ENCODE measurements at places on chromosomes 2 and 18.

DNA sequence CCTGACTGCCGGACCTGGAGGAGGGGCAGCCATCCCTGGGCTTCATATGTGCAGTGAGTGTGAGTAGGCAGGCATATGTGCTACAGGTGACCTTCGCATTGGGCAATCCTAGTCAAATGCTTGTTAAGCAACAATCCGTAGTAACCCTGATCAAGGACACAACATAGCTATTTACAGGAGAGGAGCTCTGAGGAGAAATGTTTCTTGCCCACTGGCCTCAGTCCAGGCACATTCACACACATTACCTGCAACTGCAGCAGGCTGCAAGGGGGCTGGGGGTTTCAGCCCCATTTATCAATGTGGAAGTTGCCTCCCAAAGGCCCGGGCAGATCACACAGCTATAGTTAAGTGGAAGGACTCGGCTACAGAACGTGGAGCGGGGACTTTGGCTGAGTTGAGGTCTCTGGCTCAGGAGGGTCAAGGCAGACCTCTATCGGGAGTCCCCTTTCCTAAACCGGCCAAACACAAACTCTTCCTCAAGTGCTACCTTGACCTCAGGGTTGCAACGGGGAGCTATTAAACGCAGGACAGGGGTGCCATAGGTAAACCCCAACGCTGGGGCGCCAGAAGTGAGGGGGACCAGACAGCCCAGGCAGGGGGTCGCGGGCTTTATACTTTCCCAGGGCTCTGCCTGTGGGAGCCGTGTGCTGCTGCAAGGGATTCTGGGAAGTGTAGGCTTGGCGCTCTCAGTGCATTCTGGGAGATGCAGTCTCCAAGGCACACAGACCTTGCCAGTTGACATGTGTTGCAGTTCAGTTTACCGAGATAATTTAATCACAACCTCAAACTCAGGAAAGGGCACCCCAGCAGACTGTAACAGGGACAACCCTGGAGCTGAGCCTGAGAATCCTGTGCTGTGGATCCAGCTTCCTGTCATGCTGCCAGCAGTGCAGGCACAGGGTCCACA, 9.4 kb downstream of the KHK start:
- peak; percentile 68 for DNase-seq

DNA sequence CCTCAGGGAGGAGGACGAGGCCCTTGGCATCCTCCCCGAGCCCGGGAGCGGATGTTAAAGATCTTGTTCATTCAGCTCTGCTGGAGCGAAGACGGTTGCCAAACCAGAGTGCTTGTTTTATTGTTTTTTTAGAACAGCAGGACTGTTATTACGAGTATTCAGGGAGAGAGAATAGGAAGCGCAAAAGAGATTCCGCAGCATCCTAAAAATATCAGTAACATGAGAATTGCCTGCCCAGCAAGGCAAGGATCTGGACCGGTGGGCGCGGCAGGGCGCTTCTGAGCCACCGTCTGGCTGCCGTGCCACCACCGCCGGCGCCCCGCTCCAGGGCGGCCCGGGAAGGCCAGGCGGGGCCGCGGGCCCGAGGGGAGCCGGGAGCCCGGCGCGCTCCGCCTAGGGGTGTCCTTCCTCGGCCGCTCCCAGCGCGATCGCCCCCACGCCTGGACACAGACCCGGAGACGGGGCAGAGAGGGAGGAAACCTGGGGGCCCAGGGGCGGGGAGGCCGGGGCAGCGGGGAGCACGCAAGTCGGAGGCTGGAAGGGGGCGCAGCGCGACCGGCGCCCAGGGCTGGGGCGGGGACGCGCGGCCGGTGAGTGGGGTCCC, 843 bp downstream of the CYS1 start:
- DNase-seq: no peak

- no peak for DNase-seq
Measured at GRCh38 chr2:79799729-79800128, 286.9 kb downstream of the CTNNA2 start.

GRCh38 chr2:74910245-74910644, 48.2 kb upstream of the POLE4 start:
- no peak for DNase-seq

DNA sequence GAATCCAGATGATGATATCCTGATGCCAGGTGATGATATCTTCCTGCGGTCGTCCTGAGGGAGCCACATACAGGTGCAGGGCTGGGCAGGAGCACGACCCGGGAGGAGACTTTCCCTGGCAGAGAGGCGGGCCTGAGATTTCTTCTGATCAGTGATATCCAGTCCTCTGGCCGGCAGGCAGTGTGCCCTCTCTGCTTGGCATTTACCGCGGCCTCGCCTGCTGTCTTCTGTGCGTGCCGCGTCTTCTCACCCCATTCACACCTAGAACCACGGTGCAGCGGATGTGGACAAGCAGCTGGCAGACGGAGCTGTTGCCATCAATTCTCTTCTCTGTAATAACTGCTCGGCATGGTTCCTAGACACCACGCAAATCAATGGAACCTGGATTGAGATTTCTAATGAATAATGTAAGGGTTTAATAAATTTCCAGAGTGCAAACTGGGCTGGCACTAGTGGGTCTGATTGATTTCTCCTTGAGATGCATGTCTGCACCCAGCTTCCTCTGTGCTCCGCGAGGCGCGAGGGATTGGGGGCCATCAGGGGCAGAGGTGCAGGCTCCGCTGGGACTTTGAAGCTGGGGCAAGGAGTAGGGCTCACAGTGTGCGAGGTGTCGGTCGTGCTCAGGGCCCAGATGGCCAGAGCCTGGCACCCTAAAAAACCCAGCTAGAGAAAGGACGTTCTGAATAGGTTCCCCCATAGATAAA, 208.9 kb upstream of the HDAC4 start:
- no peak for DNase-seq

- no peak for DNase-seq
Measured at GRCh38 chr2:150465703-150466569, 21.5 kb downstream of the RND3 start.

- DNase-seq: peak; percentile 34
Measured at GRCh38 chr2:20415511-20415918, 31.4 kb upstream of the RHOB start.

- no peak for DNase-seq
Measured at GRCh38 chr2:74924463-74925265, 33.8 kb upstream of the POLE4 start.

DNA sequence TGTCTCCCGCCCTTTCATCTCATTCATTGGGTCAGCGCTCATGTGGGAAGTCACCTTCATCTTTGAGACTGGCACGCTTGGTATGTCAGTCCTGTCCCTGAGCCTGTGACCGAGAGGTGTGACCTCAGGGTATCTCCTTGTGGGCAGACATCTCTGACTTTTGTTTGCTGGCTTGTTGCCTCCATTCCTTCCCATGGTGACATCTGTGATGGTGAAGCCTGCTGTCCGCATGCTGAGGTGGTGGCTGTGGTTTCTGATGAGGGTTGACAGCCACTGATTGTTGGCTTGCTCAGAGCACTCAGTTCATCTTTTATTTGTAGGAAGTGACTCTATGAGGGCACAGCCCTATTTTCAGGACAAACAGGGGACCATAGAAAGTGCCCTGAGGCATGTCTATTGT, 139.2 kb downstream of the SLC4A3 start:
- no peak for DNase-seq

DNA sequence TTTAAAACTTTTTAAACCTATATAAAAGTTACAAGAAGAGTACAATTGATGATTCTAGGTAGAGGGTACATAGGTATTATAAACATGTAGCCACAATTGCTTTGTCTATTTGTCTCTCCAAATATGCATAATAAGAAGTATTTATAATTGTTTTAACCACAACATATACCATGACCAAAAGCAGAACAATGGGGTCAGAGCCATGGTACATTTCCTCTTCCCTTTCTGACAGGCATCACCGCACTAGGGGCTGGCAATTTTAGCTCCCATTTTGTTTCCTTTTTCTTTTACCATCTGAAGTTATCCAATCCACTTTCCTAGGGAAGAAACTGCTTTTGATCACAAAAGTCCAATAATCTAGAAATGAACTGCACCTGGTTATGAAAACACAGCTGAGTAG, 49.3 kb downstream of the TMX3 start:
- DNase-seq: no peak

DNA sequence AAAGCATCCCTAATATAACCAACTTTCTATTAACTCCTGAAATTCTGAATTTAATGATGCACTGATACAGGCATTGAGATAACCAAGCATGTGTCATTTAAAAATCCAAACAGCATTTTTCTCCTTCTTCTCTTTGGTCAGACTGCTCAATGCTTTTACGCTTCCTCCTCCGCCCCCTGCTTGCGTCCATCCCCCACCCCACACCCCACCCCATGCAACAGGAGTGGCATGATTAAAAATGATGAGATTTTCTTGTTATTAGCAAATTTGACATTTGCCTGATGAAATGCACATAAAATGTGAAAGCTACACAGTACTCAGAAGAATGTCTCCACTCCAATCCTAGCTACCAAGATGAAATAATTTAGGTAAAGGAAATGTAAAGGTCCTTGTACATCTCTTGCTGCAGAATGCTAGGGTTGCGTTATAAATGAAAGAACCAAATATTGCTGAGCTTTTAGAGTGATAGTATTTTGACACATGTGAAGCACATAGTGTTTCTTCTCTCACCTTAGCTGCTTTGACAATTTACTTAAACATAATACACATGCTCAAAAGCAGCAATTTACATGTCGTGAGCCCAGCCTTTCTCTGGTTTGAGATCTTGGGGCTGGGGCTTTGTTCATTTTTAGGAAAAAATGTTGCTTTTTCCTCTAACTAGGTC, 263.8 kb downstream of the MEIS1 start:
- no peak for DNase-seq

DNA sequence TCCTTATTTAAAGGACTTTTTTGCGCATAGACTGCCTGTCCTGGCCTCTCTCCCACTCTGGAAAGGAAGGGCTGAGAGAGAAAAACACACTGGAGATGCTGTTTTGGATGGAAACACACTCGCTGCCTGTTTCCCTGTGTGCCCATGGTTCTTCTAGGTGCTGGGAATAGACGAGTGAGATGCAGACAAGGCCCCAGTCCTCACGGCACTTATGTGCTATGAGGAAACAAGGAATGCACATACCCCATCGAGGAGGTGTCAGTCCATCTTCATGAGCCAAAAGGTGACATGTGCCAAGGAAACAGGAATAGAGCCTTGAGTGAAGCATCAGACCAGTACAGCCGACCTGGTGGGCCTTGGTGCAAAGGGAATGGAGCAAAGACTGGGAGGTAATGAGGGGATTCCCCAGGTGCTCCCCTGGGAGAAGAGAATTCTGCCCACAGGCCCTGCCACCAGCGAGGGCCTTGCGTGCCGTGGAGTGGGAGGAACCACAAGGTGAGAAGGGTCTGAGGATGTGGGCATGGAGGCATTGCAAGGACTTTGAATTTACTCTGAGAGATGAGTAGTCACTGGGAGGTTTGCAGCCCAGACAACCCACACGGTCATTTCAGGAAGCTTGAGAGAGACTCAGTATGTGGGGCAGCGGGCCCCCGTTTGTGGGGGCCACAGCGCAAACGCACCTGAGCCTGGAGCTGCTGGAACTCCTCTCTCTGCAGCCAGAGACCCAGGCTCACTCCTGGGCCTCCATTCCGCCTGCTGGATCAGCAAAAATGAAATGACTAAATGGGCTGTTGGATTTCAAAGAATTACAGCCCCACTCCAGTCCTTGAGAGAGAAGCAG, 197.5 kb upstream of the COPS8 start:
- DNase-seq: no peak

- DNase-seq: no peak
Measured at GRCh38 chr2:149617476-149617875, 29.9 kb upstream of the MMADHC start.

DNA sequence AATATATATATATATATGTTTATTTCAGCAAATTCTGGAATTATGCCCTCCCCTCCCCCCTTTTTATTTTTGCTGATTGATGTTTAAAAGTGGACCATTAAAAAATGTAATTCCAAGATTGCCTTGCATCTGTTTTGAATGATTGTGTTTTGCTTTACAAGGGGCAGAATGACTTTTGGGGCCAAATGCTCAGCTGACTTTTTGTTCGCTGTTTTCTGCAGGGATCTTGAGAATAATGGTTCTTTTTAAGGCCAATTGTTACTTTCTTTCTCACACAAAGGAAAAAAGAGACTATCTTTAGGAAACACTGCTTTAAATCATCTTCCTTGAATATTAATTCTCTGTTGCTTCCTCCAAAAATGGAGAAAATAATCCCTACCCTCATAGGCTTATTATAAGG, 95.9 kb downstream of the FMNL2 start:
- no peak for DNase-seq

DNA sequence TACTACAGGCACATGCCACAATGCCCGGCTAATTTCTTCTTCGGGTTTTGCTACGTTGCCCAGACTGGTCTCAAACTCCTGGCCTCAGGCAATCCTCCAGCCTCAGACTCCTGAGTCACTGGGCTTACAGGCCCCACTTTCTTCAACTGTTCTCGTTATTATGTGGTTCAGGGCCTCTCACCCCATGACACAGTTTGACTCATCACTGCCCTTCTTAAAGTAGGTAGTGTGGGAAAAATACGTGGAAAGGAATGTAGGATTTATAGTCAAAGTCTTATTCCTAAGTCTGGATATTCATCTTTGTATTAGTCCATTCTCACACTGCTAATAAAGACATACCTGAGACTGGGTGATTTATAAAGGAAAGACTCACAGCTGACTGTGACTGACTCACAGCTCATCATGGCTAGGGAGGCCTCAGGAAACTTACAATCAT, 19.4 kb downstream of the CENPA start:
- DNase-seq: no peak

DNA sequence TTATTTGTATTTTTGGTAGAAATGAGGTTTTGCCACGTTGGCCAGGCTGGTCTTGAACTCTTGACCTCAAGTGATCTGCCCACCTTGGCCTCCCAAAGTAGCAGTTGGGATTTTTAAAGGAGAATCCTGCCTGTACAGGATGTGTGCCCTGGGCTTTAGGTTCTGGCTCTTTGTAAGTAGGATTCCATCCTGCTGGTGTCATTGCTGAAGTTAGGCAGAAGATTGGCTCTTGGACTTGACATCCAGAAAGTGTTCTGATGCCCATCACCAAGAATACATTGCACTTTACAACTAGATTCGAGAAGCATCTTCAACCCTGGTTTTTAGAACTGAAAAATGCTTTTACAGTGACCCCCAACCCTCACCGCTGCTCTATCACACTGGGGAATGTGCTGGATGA, 4.4 kb upstream of the TWIST2 start:
- DNase-seq: no peak

- peak; percentile 40 for DNase-seq
Measured at GRCh38 chr2:174608866-174609214, 11.2 kb upstream of the WIPF1 start.

DNA sequence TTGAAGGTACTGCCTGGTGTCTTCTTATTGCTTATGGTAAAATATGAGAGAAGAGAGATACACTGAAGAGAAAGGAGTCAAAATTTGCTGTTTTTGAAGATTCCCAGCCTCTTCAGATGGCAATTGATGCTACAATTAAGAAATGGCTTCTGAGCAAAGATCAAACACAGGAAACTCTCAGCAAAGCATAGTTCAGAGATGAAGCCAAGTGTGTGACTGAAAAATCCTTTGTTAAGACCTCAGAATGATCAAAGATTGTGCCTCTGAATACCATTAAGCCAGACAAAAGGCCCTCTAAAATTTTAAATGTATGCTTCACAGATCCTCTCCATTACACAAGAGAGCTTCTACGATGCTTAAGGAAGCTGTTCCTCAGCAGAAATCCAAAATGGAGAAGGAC, 216.3 kb downstream of the UXS1 start:
- no peak for DNase-seq

All from NCI-H526 (cell line).